ENCODE measurements at places on chromosomes 16 and 17.
A peak's percentile ranks its signal among the peaks of the same experiment; 100 is the strongest.

DNA sequence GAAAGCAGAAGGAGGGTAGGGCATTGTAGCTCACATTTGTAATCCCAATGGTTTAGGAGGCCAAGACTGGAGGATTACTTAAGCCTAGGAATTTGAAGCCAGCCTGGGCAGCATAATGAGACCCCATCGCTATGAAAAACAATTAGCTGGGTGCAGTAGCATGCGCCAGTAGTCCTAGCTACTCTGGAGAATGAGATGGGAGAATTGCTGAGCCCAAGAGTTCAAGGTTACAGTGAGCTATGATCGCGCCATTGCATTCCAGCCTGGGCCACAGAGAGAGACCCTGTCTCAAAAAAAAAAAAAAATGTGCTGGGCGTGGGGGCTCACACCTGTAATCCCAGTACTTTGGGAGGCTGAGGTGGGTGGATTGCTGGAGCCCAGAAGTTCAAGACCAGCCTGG is 5.0 kb downstream of the ATF7IP2 start:
- DNase-seq = no peak

DNA sequence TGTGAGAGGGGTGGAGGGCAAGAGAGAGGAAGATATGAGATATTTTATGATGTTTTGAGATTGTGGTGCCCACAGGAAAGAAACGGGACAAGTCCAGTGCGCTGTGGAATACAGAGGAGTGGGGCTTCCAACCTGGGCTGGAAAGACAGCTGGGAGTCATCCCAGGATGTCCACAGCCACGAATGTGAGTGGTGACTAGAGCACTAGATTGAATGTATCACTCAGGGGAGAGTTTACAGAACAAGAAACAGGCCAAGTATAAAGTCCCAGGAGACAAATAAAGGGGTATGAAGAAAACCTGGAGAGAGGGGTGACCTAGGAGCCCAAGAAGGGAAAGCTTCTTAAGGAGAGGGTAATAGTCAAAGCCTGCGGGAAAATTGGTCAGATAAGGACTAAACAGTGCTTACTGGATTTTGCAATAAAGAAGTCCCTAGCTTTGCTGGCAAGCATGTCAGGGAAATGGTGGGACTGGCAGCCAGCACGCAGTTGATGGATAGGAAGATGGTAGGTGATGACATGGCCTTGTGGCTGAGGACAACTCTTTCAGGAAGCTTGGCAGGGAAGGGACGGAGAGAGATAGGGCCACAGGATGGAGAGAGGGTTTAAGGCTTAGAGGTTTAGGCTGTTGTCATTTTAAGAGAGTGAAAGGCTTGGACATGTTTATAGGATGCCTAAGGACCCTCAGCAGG is 114.5 kb downstream of the AXIN2 start:
- DNase-seq = no peak

DNA sequence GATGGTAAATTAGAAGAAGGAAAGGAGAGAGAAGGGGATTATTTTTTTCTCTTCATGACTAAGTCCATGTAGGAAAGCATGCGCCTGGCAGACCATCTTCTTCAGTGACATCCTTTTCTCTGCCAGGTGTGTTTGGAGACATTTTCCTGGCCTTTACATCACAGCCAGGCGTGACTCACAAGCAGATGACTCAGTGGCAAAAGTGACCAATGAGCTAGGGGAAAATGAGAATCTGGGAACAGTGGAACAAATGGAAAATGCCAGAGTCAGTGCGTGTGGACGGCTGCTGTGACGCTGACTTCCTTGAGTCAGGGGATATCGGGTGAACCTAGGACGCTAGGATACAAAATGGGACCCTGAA is 9.4 kb downstream of the KIAA0513 start:
- DNase-seq = no peak

DNA sequence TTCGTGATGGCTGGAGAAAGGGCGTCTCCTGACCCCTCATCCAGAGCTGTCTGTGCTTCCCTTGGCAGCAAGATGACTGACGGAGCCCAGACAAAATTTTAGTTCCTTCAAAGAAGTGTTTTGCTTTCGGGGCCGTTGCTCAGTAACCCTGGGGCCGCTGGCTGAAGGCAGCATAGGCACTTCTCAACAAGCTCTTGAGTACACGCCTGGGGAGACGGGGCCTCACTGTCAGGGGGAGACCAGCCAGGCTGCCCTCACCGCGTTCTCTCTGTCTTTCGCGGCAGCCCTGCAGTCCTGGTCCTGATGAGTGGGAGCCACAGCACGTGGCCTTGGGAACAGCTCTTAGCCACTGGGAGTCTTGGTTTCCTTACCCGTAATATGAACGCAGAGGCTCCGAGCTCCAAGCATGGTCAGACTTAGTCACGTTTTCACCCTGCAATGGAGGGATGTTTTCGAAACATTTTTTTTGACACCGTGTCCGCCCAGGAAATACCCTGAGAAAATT is 86.0 kb downstream of the IRF8 start:
- DNase-seq = no peak

DNA sequence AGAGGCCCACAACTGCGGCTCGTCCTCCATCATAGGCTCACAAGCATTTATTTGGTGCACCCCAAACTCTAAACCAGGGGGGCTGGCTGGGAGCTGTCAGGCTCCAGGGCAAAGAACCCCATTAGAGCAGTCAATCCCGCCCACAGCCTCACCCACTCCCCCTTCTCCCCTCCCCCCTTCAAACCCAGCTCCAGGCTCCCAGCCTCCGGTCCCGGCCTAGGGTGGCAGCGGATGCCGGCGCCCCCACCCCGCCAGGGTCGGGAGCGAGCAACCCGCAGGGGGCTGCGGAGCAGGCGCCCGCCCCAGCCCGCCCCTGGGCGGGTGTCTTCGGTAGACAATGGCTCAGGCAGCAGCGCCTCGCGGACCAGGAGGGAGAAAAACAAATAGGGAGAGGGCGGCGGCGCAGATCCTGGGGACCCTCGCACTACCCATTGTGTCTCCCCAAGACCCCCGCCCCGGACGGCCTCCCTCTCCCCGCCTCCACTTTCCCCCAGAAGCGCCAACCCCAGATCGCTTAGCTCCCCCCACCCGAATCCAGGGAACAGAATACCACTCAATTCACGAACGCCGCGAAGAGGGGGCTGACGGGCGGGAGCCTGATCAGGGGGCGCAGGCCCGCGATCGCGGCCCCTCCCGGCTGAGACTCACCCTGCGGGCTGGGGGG is 572 bp downstream of the FAM171A2 start:
- peak; percentile 87 for DNase-seq

DNA sequence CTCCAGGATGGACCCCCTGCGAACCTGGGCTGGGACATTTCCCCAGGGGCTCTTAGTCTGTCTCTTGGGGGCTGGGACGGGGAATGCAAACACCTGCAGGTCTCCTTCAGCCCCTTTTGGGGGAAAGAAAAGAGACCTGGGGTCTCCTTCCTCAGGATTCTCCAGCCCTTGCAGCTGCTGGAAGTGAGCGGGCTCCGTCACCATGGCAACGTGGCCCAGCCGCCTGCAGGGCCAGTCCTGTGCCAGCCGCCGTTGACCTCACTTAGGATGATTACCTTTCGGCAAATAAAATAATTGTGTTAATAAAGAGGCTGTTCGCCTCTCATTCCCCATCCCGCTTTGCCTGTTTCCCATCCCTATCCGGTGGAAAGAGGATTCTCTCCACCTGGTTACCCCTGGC is 25.7 kb downstream of the MRM1 start:
- no peak for DNase-seq

GRCh38 chr17:57368637-57369336 is 112.5 kb downstream of the MSI2 start:
- no peak for DNase-seq

DNA sequence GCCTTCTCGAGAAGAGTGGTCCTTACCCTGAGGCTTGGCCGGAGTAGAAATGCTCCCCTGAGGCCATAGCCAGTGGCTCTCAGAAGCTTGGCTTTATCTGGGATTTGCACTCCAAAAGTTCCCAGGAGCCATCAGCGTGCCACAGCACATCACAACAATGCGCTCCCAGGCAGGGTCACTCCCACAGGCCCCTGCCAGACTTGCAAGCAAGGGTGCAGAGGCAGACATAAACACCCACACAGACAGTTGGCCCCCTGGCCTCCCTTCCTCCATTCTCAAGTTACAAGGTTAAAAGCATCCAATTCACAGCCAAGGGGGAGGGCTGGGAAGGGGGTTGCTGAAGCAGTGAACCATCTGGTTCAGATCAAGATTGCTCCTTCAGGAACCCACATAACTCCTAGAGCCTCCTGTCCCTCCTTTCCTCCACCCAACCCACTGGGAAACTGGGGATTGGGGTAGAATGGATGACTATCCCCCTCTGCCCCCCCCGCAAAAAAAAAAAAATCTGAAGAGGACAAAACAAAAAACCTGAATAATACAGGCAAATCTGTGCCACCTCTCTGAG is 1.8 kb downstream of the ST3GAL2 start:
- DNase-seq = no peak

GRCh38 chr17:4033751-4034251 is 69.6 kb upstream of the ATP2A3 start:
- no peak for DNase-seq

DNA sequence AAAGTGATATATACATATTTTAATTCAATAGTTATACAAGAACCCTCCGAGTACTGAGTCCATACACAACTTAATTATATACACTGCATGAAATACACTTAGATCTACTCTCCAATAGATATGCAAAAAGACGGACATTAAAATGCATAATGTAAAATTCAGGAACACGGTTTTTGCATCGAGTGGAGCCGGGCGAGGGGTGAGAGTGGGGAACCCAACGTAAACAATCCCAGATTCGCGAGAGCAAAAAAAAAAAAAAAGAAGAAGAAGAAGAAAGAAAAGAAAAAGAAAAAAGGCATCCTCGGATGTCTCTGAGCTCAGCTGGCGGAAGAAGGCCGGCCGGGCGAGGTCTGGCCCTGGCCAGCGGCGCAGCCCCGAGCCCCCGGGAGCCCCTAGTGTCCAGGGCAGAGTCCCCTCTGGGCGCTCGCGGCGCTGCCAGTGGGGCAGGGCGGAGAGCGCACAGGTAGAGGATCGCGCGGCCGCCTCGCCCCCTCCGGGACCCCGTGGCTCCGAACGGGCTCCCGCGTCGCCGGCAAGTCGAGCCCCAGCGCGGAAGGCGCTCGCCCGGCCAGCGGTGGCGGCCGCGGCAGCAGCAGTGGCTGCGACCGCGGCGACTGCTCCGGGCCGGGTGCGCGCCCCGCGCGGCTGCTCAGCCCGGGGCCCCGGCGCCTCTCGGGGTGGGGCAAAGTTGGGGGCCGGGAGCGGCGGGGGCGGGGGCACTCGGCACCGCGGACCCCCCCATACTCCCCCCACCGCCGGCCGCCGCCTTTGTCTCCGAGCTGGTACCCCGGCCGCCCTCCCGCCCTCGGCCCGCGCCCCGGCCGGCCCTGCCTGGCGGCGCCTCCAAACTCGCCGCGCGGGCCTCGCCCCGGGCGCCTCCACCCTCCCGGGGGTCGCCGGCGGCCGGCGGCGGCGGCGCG is 9.6 kb upstream of the ZFHX3 start:
- no peak for DNase-seq

- peak; percentile 39 for DNase-seq
Measured at GRCh38 chr17:79872762-79873161, 33.5 kb upstream of the CBX4 start.

DNA sequence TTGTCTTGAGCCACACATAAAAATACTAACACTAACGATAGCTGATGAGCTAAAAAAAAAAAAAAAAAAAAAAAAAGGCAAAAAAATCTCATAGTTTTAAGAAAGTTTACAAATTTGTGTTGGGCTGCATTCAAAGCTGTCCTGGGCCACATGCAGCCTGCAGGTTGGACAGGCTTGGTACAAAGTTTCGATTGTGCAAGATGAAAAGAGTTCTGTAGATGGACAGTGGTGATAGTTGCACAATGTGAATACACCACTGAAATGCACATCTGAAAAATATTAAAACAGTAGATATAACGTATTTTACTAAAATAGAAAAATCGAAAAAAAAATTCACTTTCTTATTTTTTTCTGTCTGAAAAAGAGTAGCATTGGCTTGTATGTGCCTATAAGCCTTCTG is 42.9 kb downstream of the AMFR start:
- DNase-seq = no peak

DNA sequence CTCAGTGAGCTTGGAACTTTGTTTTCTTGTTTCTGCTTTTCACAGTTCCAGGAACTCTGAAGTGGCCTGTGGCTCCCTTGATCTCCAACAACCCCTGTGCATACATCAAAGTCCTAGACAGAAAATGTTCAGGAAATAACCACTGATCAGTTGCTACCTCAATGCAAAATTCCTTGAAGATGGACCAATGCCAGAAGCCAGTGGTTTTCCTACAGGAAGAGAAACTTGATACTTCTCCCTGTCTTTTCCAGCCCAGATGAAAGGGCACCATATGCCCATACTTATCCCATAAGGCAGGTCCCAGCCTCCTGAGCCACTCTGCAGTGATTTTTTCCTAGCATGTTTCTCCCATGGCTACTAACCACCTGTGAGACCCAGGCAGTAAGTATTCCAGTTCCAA is 12.3 kb upstream of the CDRT4 start:
- DNase-seq = no peak

DNA sequence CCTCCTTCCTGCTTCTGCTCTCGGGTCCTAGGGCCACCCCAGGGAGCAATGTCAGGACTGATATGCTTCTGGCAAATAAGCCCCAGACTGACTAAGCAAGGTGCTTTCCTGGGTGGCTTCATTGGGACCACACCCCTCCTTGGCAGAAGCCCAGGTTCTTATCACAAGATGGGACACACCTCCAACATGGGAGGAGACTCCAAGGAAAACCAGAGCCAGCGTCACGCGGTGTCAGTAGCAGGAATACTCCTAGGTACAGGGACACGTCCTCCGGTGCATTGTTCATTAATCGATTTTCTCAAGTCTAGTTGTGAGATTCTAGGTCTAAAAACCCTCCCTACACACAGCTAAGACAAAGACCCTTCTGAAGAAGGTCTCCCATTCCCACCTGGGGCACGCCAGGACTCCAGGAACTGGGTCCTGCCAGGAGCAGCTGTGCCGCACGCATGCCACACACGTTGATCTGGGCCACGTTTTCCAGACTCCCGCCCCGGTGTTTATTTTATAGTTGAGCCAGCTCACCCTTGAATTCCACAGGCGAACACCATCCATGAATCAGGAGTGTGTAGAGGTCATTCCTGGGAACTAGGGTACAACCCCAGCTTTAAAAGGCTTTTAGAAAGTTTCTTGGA is 30.8 kb downstream of the FA2H start:
- no peak for DNase-seq

GRCh38 chr17:5665164-5665563 is 80.9 kb upstream of the NLRP1 start:
- DNase-seq = no peak

DNA sequence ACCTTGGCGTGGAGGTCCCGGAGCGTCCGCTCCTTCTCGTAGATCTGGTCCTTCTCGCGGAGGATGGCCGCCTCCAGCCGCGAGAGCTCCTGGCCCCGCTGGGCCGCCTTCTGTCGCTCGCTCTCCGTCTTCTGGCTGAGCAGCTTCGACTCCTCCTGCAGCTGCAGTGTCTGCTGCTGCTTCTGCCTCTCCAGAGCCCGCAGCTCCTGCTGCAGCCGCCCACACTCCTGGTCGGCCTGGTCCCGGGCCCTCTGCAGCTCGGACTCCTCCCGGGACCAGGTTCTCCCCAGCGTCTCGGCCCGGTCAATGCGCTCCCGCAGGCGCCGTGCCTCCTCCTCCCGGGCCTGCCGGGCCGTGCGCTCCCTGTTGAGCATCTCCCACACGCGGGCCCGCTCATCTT is 7.6 kb downstream of the CDK3 start:
- DNase-seq = no peak

All from chondrocyte (in vitro differentiated cells).